D721Med (cell line): ENCODE measurements at places on chromosomes 16 and 17.

DNA sequence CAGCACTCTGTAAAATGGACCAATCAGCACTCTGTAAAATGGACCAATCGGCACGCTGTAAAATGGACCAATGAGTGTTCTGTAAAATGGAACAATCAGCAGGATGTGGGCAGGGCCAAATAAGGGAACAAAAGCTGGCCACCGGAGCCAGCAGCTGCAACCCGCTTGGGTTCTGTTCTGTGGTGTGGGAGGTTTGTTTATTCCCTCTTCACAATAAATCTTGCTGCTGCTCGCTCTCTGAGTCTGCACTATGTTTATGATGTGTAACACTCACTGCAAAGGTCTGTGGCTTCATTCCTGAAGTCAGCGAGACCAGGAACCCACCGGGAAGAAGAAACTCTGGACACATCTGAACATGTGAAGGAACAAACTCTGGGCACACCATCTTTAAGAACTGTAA, 20.5 kb downstream of the TMEM100 start:
- no peak for DNase-seq

DNA sequence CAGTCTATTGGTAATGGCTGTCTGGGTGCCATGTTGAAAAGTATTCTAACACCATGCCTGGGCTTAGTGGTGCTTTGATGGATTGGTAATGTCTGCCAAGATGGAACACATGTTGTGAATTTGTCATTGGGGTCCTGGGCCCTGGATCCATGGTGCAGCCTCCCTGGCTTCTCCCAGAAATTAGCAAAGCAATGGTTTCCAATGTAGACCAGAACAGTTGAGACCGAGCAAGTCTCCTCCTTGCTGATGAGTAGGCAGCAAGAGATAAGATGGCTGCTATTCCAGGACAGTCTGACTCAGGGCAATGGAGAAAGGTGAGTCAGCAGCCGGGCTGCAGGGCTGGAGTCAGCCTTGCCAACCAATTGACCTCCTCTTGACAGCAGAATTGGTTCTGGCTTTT, 30.8 kb downstream of the GPR139 start:
- DNase-seq = no peak

DNA sequence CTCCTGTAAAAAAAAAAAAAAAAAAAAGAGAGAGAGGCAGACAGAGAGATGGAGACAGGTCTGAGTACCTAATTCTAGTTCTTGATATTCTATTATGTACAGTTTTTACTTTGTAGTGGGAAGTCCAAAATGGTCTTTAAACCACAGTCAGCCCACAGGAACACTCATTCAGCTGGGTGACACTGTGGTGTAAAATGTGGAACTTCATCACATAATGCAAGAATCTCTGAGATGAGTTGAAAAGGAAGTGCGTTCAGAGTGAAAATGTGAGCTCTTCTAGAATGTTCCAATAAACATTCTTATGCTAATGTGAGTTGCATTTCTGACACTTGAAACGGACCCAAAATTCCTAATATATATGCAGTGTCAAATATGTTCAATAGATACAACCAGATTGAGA, 972.1 kb downstream of the CDH11 start:
- no peak for DNase-seq

- no peak for DNase-seq
Measured at GRCh38 chr17:1162116-1162855, 17.5 kb downstream of the ABR start.

DNA sequence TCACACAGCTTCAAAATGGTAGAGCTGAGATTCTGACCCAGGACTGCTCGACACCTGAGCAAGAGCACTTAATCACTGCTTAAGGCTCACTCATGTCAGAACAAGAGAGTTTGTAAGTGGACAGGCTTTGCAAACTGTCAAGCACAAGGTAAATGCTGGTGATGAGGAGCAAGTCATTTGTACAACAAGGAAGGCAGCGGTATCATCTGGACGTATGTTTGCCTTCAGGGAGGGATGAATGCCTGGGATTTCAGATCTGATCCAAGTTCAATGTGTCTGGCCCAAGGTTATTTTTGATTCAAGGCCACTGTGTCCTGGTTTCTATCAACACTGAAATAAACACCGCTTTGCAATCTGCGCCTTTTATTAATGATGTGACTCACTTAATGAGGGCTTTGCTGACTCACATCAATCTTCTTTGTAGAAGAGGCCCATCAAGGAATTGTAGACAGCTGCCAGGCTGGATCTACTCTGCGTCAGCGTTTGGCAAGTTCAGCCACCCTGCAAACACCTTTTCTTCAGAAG, 174.4 kb upstream of the HS3ST3A1 start:
- DNase-seq = no peak

- no peak for DNase-seq
Measured at GRCh38 chr16:57884655-57885133, 82.4 kb upstream of the KIFC3 start.

- no peak for DNase-seq
Measured at GRCh38 chr16:23395732-23396131, 57.3 kb downstream of the COG7 start.

- no peak for DNase-seq
Measured at GRCh38 chr17:15273141-15273793, 8.1 kb upstream of the PMP22 start.

GRCh38 chr17:65364438-65364837, 197.0 kb downstream of the AXIN2 start:
- no peak for DNase-seq

DNA sequence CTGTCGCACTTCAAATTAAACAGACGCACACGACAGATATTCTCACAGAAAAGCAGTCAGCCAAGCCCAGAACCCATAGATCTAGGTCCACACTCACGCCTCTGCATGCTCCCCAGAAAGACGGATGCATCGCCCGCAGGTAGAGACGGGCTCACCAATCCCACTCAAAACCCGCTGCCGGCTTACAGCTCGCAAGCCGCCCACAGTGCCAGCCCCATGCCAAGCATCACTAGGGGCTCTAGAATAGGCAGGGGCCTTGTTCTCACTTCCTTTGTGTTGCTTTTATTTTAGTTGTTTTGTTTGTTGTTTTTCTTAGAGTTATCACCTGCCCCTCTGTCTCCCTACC, 336 bp upstream of the BMERB1 start:
- DNase-seq = no peak

GRCh38 chr16:27366687-27367460, 35.1 kb upstream of the IL21R start:
- no peak for DNase-seq

- DNase-seq = no peak
Measured at GRCh38 chr16:68887107-68887506, 43.8 kb downstream of the TANGO6 start.
